RPMI8226 (cell line): ENCODE measurements at places on chromosomes 7 and 10.

- no peak for DNase-seq
Observed at GRCh38 chr7:105234886-105235285, 153.8 kb downstream of the SRPK2 start.

DNA sequence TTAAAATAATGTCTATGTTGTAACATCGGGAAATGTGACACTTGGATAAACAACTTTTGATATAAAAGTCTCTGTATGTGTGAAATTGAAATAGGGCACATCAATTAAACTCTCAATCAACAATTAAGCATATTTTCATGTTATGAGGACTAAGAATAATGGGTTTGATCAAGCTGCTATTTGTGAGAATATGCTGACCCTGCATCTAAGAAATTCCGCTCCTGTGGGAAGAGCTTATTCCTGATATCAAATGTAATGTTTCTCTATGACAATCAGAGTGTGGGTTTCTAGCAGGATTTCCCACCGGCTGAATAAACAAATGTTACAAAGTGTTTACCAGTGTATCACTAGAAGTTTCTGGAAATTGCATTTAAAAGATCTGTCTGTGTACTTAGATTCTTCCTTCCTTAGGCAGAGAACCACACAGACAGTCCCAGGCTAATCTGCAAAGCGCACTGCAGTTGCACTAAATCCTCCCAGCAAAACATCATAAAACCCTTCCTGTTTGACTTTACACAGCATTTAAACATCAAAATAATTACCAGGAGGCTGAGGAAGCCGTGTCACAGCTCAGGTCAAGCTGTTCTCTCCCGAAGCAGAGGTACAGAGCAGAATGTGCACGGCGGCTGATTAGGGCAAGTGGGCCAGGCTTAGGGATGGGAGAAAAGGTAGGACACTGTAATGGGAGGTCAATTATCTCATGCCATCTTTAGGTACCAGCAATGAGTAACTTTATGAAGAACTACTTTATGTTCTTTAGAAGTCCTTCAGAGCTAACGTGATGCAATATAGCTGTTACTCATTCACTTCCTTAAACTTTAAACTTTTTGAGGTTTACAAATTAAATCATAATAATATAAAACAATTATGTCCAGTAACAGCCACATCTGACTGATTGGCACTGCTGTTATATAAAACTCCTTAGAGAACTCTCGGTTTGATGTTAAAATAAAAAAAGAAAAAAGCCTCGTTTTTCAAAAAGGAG lies 109.1 kb upstream of the CTTNBP2 start:
- no peak for DNase-seq

DNA sequence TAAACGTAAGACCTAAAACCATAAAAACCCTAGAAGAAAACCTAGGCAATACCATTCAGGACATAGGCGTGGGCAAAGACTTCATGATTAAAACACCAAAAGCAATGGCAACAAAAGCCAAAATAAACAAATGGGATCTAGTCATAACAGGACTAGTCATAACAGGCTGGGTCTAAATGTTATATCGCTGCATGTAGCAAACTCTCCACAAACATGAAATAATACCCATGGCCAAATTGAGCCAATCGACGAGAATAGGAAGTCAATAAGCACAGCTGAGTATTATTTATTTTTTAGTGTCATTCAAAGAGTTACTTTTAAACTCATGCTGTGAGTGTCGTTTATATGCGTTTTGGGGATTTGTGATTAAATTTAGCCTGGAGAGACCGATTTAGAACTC lies 225.1 kb downstream of the TFEC start:
- no peak for DNase-seq

DNA sequence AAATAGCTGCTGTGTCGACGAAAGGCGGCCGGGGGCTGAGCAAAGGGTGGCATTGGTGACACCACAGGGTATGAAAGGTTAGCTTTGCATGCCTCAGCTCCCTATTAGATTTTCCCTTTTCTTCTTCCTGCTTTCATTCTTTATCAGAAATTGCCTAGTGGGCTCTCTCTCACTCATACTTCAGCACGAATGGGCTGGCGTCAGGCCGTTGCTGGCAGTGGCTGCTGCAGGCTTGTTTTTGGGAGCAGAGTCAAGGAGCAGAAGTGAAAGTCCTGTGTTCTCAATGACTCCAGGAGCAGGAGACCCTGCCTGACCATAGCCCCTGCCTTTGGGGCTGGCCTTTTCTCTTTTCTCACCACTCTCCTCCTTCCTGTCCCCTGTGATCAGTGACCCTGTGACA lies 318.0 kb downstream of the PLXNA4 start:
- DNase-seq = no peak

- DNase-seq = no peak
Observed at GRCh38 chr7:3408814-3409595, 108.0 kb downstream of the SDK1 start.
